Caudate nucleus (tissue), 63 donors: ENCODE measurements at places on chromosomes 1 and 21.

DNA sequence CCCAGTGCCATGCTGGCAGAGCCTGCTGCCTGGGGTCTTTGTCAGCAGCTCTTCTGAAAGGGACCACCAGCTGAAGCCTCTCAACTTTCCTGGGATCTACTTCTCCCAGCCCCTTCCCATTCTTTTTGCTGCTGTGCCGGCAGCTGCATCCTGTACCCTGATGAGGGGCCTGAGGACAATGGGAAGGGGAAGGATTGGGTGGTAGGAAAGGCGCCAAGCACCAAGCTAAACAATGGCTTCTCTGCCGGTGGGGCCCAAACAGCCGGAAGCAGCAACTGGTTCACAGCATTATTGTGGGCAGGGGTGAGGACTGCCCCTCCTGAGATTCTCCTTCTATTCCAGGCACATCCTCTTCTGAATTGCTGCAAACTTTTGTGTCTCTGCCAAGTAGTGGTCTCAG, 5.0 kb upstream of the EFCAB14 start:
- no peak for DNase-seq

GRCh38 chr1:2523891-2524609, 2.3 kb downstream of the PANK4 start:
- DNase-seq = no peak

GRCh38 chr1:92826792-92827191, 5.0 kb upstream of the RPL5 start:
- no peak for DNase-seq

DNA sequence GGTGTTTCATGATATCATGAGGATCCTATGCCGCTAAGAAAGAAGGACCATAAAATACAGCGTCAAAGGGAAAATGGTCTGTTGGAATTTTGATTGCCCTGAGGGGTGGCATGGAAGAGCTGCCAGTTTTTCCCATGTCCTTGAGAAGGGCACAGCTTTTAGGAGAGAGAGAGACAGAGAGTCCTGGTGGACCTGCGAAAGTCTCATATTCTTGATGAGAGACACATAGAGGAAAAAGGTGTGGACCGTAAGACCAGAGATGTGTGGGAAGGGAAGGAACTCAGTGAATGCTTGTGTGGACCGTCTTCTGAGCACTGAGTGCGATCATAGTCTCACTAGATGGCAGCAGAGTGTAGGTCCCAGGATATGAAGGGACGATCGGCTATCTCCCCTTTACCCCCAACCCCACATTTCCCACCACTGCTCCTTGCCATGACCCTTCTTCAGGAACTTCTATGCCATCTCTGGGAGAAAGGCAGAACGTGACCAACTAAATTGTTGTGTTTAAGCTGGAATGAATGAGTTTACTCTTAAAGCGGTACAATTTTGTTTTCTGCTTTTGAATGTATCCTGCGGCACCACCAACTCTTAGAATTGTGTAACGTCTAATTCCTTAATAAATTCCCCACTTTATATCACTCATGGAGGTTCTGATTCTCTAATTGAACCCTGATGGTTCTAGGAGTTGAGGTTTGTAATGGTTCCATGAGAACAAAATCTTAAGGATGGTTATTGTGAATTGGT, 117.7 kb downstream of the CTH start:
- DNase-seq = no peak

DNA sequence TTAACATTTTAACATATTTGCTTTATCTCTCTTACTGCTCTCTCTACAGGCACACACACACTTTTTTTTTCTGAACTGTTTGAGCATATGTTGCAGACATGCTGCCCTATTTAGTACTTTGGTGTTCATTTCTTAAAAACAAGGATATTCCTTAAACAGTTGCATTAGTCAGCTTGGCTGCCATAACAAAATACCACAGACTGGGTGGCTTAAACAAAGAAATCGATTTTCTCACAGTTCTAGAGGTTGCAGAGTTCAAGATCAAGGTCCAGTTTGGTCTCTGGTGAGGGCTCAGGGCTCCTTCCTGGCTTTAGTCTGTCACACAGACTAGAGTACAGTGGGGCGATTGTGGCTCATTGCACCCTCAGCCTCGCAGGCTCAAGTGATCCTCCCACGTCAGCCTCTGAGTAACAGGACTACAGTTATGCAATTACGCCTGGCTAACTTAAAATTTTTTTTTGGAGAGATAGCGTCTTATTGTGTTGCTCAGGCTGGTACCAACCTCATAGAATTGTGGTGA, 46.7 kb downstream of the RPRD2 start:
- DNase-seq = no peak

GRCh38 chr1:52814465-52814864, 28.1 kb upstream of the ZYG11A start:
- DNase-seq = no peak

- DNase-seq = no peak
Observed at GRCh38 chr1:174243451-174244000, 84.2 kb downstream of the RABGAP1L start.

- no peak for DNase-seq
Observed at GRCh38 chr1:61109158-61109557, 26.8 kb downstream of the NFIA start.

GRCh38 chr1:24341260-24341659, 22.1 kb downstream of the GRHL3 start:
- no peak for DNase-seq

DNA sequence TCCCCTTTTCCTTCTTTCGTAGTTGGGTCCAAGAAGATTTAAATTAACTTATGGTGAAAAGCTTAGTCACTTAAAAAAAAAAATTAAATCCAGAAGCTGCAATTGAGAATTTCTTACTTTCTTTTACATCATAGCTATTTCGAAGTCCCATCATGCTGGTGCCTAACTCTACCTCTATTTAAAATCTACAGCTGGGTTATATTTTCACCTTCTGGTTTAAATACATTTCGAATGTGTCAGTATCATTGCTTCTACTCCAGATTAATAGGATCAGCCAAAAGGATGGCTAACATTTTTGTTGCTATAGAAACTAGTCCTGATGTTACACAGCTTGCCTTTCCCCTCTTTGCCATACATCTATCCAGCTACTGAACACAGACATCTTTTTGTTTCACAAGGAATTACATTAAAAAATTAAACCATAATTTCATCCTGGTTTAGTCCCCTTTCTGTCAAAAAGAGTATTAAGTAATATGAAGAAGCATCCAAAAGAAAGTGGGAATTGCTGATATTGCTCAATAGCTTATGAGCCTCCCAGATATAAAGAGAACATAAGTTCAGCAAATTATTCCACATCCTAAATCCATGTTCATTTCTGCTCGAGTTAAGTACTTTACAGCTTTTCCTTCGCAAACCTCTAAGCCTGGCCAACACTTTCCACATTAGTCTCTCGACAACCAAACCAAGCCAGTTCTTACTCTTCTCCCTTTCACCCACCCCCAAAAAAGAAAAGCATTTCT, 396.7 kb upstream of the DAB1 start:
- DNase-seq = no peak
